ENCODE measurements at places on chromosomes 7 and 10.

DNA sequence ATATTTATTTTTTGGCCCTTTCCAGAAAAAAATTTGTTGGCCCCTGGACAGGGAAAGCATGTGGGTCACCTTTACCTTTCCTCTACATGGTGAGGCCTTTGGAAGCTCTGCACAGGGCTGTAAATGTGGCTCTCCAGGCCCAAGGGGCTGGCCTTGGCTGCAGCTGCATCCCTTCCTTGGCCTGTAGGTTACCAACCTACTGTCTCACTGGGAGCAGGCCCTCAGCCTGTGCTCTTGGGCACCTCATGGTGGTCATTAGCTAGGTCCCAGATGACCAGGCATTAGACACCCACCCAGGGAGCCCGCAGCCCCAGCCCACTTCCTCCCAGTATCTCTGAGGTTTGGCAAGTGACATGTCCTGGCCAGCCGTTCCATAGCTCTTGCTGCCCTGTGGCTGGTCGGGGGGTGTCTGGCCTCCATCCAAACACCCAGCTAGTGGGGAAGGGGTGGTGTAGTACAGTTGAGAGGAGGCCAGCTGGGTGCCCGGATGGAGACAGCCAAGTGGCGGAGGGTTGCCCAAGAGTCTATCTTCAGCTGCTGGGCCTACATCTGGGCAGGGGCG lies 7.1 kb upstream of the CPA5 start:
- DNase-seq = no peak

- DNase-seq = no peak
Observed at GRCh38 chr7:118281196-118281595, 56.7 kb downstream of the ANKRD7 start.

DNA sequence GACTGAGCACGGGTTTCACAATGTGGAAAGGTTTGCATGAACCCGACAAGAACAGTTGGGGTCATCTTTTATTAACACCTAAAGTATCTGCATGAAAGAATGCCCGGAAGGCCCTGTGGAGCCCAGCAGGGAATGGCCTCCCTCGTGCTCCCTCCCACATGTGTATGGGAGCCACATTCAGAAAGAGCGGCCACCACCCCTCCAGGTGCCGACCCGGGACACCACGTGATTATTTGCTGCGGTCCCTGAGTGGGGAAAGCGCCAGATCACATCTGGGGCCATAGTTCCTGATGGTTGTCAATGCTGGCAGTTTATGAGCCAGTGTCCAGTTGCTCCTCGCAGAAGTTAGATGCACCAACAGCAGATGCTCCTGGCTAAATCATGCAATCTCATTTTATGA lies 571.4 kb downstream of the TCERG1L start:
- DNase-seq = no peak

DNA sequence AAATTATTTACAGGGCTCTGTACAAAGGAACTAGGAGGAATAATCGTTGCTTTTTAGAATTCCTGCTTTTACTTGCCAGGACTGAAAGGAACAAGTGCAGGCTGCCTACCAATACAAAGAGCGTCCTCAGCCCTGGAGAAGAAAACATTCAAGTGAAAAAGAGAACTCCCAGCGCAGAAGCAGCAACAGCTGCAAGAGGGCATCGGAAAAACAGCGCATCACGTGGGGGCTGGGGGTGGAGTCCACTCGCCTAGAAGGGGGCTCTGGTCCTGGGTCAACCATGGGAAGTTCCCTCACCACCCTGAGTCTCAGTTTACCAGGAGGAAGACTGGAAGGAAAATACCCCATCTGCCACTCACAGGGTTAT lies 385 bp upstream of the C10orf90 start:
- no peak for DNase-seq

- no peak for DNase-seq
Observed at GRCh38 chr7:4772306-4772705, 3.1 kb upstream of the AP5Z1 start.

GRCh38 chr7:148914208-148914777 lies 30.2 kb upstream of the EZH2 start:
- DNase-seq = no peak

DNA sequence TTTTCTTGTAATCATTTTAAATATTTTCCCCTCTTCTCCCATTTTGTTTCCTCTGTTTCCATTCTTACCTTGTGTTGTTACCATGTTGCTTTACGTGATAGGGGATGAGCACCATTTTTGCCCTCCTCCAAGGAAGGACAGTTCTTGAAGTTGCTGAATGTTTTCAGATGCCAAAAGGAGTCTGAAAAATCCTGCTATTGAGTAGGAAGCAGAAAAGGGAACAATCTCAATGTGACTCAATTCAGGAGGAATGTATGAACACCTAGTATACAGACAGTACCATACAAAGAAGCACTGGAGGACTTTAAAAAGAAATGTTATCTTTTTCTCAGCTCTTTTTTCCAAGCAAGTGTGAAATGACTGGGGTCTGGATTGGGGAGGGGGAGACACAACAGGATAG lies 5.1 kb upstream of the NAMPT start:
- DNase-seq = no peak

DNA sequence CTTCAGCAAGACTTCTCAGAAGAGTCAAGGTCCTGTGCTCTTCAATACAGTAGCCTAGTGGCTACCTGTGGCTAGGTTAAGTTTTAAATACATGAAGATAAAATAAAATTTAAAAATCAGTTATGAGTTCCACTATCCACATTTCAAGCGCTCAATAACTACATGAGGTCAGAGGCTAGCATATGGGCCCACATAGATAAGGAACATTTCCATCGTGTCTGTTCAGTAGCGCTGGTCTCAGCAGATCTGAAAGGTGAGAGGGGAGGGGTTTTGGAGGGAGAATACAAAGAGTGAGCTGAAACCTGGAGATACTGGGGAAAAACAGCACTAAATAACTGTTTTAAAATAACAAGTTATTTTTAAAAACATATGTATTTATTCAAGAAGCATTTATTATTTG lies 219.0 kb downstream of the TRIL start:
- no peak for DNase-seq

- DNase-seq = no peak
Observed at GRCh38 chr7:75055155-75055554, 18.4 kb downstream of the RCC1L start.

DNA sequence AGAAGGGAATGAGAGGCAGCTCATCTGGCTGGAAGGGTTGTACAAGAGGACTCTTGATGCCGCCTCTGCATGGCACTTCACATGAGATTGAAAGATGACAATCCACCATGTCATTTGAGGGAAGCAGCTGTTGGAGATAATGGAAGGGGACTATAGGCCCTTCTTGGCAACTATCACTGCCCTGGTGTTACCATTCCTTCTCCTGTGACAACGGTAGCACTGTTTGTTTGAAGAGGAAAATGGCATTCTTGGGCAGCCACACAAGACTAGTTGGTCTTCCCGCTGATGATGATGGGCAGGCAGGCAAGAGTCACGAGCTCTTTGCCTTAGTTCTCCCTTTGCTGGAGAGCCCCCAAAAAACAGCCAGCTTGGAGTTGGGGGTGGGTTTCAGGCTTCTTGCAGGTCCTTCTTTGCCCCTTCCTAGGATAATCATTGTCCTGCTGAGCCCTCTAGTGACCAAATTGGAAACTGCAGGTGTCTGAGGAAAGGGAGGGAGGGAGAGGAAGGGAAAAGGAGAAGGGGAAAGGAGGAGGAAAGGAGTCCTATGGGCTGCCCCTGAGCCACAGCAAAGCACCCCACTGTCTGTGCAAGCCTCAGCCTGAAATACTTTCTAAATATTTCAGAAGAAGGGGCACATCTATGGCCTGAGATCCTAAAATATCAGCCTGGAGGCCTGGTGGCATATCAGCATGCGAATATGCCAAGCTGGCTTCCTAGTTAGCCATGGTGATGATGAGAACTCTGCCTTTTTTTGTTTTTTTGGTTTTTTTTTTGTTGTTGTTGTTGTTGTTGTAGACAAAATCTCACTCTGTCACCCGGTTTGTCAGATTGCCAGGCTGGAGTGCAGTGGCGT lies 165.6 kb upstream of the KMT2E start:
- DNase-seq = peak; percentile 71

DNA sequence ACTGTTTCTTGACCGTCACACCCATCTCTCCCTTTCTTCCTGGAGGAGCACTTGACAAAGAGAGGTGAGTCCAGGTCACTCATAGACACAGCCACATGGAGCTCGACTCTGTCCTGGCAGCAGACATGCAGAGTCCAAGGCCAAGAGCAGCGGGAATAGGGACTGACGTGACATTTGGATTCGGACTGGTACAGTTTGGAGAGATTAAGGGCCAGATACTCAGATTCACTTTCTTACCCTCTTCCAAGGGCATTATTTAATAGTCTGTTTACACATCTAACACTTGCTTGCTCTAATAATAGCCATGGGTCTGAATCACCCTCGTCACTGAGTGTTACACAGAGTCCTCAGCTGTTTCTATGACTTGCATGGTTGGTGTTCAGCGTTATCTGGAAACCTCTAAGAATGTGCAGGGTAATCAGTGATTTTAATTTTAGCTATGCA lies 39.2 kb upstream of the OTUD1 start:
- no peak for DNase-seq

DNA sequence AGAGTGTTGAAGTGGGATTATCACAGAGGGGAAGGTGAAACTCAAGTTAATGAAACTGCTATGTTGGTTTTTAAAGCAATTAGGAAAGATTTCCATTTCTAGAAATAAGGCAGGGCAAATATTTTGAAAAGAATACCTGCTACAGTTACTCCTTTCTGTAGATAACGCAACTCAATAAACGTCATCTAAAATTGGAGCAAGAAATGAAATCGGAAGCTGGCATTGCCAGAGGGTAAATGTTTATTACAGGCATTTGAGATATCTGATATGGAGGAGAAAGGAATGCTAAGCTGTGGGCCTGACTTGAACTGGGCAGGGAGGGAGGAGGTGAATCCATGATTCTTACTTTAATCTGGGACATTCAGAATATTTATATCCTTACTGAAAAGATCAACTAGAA lies 217.0 kb upstream of the ADARB2 start:
- DNase-seq = no peak

DNA sequence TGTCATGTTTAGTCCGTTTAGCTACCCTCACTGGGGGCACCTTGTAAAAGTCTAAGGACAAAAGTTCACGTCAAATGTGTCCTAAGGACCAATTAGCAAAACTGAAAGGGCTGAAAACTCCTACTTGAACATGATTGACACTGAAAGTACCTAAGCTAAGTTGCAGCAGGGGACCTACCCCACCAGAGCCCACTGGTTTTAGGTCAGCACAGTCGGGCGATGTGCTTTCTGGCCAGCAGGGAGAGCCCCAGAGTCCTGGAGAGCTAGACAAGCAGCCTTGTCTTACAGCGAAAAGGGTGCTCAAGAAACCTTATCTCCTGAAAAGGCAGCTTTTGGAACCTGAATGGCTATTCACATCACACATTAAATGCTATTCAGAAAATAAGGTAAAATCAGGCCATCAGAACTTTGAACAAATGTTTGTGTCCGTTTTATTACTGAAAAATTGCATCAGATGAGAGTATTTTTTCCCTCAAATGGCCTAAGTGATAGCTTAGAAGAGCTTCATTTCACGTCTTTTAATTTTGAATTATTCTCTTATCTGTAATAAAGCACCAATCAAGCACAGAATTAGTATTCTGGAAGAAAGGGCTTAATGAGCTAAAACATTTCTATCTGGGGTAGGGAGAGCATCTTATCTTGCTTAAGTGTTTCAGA lies 52.2 kb upstream of the MKI67 start:
- peak; percentile 59 for DNase-seq

DNA sequence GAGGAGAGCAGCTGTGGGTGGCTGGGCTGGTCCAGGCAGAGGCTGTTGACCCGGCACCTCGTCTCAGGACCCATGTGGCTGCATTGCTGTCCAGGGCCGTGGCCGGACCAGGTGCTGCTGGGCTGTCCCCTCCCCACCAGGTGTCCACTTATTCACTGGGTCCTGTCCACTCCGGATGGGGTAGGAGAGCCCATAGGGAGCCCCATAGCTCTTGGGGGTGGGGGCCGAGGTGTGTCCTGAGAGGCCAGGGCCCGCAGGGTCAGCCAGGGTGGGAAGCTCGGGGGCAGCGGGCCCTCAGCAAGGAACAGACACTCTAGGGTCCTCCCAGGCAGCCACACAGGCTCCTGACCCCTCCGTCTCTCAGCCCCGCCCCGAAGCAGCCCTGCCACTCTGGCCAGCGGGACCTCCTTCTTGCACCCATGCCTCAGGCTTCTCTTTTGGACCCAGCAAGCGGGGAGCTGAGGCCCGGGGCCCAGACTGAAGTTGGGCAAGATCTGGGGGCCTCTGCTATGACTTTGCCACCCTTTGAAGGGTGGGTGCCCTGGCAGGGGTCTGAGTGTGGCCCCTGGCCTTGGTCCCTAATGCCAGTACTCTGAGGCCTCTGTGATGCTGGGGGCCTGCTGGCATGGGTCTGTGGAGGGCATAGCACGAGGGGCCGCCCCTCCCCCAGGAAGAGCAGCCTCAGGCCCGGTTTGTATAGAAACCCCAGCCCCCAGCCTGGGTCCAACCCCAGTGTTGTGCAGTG lies 86.4 kb downstream of the NKX6-2 start:
- no peak for DNase-seq

- no peak for DNase-seq
Observed at GRCh38 chr7:20030915-20031362, 186.2 kb downstream of the MACC1 start.

- no peak for DNase-seq
Observed at GRCh38 chr7:47884675-47885074, 63.6 kb downstream of the PKD1L1 start.

DNA sequence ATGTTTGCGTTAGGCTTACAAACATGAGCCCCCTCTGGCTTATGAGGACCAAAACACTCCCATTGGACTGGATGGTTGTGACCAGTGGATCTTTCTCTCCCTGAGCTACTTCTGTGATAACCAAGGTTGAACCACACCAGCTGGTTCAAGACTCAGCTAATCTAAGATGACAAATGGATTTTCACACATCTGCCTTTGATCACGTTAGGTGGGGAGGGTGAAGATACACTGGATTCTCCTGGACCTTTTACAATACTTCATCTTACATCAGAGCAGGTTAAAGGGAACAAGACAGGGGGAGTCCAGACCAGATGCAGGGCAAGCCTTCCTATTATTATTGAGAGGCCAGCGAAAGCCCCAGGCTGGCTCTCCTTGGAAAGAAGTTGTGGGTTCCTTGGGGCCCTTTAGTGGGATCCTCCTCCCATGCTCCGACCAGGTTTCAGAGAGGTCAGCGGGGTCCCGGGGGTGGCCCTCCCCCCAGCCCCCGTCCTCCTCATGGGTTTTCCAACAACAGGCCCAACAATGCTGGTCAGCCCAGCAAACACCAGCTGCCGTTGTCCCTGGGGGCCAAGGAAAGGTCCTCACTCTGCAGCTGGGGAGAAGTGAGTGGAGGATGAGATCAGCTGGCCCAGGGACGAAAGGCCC lies 2.8 kb downstream of the GFRA1 start:
- no peak for DNase-seq

DNA sequence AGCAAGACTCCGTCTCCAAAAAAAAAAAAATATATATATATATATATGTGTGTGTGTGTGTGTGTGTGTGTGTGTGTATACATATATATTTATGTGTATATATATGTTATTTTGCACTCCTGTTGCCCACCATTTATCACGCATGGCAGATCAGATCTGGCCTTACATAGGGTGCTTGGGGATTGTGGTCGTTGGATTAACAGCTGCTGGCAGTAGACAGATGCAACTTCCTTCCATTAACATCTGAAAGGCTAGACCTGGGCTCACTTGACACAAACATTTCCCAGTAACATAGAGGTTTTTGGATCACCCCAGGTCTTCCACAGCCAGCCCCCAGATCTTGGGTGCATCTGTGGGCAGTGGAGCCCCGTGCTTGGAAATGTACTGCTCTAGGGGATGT lies 40.8 kb upstream of the DLD start:
- DNase-seq = no peak

- no peak for DNase-seq
Observed at GRCh38 chr10:119653209-119653608, 2.0 kb downstream of the BAG3 start.

GRCh38 chr10:75969031-75969430 lies 537.6 kb downstream of the LRMDA start:
- DNase-seq = no peak

- DNase-seq = no peak
Observed at GRCh38 chr10:59575269-59575668, 134.4 kb downstream of the SLC16A9 start.

Measured in WERI-Rb-1 (cell line).